Left forelimb (tissue), 1 donor: ENCODE measurements at places on chromosomes 6 and 20.

- DNase-seq: no peak
These were observed 39.7 kb downstream of the PREP start for GRCh38 chr6:105363100-105363754.

GRCh38 chr20:46013322-46013828, 4.7 kb downstream of the MMP9 start:
- no peak for DNase-seq

DNA sequence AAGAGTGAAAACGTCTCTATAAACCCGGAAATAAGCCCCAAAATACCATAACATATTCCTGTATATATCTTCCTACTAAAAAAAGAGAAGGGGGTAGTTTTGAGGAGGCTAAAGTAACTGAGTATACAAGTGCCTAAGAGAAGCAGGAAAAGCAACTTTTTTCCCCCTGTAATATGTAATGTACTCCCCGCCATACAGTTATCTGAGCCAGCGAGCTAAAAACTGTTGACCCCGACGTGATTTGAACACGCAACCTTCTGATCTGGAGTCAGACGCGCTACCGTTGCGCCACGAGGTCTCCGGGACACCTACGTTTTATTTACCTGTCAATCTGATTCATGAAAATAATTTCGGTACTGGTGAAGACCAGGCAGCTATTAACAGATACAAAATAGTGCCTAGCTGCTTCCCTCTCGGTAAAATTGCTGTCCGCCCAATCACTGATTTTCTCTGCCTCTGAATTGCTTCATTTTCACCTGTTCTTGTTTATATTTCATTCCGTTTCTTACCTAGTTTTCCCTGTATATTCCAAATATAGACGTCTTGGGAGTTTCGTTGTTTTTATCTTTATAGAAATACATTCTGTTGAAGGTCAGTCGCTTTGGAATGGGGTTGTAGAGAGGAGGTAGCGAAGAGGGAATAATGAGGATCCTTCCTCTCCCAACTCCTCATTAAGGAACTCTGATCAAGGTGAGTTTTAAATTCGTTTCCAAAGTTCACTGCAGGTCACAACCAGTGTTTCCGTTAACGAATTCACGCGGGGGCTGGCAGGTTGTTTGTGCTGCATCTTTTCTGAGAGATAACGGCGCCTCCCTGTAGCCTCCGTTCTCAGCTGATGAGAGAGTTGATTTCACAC, 33.6 kb upstream of the BTN3A2 start:
- DNase-seq: no peak

DNA sequence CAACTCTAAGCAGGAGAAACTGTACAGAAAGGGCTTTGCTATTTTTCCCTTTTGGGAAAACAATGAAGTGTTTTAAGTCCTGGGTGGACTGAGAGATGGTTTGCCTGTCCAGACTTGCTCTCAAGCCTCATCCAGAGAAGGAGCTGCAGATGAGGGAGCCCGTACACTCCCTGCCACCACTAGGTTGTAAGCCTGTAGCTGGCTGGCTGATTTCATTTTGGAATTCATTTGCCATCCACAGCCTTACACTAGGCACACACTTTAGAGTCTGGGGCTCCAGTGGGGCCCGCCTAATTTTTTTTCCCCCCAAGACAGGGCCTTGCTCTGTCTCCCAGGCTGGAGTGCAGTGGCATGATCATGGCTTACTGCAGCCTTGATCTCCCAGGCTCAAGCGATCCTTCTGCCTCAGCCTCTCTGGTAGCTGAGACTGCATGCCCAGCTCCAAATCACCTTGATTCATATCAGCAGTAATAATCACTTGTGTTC, 28.4 kb downstream of the POFUT1 start:
- DNase-seq: no peak

DNA sequence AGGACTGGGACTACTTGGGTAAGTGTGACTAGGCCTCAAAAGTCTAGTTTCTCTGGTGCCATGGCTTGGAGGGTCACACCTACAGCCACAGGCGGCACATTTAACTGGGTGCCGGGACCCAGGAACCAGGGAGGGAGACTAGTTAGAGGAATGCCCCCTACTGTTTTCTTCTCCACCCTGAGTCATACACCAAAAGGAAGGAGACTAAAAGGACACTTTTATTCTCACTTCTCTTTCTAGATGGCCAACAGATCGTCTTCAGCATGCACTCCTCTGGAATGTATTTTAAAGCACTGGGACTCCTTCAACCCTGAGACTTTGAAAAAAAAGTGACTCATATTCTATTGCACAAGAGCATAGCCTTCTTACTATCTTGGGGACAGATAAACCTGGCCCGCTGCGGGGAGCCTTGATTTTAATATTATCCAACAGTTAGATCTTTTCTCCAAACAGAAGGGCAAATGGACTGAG, 33.4 kb downstream of the PLN start:
- no peak for DNase-seq

GRCh38 chr6:140540743-140541142, 1166.3 kb upstream of the CITED2 start:
- DNase-seq: no peak
